Activated naive CD8-positive, alpha-beta T cell treated with anti-CD3 and anti-CD28 coated beads for 36 hours (primary cell): ENCODE measurements at places on chromosomes 3 and 15.

- H3K36me3 ChIP-seq: peaks cover 14% of the 10 kb centered on the region
- no peaks in the 10 kb centered on the region for H3K27me3 ChIP-seq
- no peaks in the 10 kb centered on the region for H3K4me1 ChIP-seq
- no peak overlapping the region for H3K4me3 ChIP-seq
- H3K27ac ChIP-seq: no peak overlapping the region
Measured at GRCh38 chr15:50718700-50719125, 32.1 kb upstream of the TRPM7 start.

GRCh38 chr15:42457445-42458442 lies 33.2 kb downstream of the ZNF106 start:
- no peak for DNase-seq
- H3K27ac ChIP-seq: no peak overlapping the region
- H3K36me3 ChIP-seq: no peaks in the 10 kb centered on the region

DNA sequence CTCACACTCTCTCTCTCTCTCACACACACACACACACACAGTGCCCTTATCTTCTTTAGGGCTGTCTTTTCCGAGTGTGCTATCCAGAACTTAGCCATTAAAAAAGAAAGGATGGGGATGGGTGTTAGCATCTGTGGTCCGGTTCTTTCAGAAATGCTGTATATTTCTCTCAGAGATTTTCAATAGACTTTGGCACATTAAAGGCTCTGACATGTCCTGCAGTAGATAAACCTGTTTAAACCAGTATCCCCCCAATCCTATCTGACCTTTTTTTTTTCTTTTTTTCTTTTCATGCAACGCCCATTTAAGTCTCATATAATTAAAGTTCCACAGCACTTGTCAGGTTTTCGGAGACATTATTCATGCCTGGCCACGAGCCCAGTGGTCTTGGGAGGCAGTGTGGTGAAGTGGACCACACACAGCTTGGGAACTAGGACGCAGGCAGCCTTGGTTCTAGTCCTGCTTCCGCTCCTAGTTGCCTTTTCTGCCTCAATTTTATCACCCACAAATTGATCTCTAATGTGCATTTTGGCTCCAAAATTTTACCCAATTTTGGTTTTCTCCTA lies 13.3 kb downstream of the CAV3 start:
- no peaks in the 10 kb centered on the region for H3K4me1 ChIP-seq
- H3K4me3 ChIP-seq: no peak overlapping the region
- no peak overlapping the region for H3K27ac ChIP-seq
- no peak for DNase-seq
- peaks cover 6% of the 10 kb centered on the region for H3K27me3 ChIP-seq

DNA sequence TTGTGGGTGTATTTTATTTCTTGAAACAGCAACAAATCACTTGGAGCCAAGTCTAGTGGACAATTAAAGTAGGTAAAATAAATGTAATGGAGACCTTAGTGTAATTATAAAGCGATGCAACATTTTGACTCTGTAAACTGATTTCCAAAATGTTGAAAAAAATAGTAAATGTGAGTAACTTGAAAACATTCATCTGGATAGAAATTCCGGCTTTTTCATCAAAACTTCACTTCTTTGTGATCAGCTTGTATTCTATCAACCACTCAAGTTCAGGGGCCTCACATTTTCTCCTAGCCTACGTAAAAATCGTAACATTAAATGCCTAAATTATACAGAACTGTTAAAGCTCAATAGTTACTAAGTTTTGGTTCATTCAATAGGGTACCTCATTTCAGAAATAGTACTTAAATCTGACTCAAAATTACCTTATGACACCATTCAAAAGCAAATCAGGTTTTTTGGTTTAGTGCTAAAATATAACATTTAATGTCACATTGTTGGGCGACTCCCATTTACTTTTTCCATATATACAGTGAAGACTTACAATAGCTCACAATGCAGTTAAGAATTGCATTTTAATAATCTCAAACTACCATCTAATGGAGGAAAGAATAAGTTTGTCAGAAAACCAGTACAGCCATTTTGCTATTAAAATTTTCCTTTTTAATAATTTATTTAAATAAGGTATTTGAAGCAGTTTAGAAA lies 12.7 kb downstream of the CCNL1 start:
- H3K27me3 ChIP-seq: no peaks in the 10 kb centered on the region
- peaks cover 49% of the 10 kb centered on the region for H3K36me3 ChIP-seq
